ENCODE measurements at places on chromosomes 3 and 15. TPM values are rescaled to one million over a fixed set of nuclear protein-coding genes. Genes with fewer than 3 reads are reported as not detected.

DNA sequence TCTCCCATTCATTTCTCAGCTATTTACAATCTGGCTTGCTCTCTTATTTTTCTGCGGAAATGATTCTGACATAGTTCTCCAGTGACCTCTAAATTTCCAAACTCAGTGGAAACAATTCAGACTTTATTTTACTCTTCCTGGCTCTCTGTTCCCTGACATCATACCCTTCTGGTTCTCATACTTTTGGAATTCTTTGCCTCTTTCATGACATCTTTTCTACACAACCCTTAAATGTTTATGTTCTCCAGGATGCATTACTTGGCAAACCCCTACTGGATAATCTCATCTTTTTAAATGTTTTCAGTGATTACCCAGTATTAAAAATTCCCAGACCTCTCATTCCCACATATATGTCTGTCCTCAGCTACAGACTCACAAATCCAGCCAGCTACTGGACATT, 23.9 kb upstream of the PLSCR4 start:
- no peaks in the 10 kb centered on the region for H3K36me3 ChIP-seq
- H3K27ac ChIP-seq = peak overlapping the region; percentile 99
- H3K4me3 ChIP-seq = no peak overlapping the region
- H3K4me1 ChIP-seq = peaks cover 58% of the 10 kb centered on the region

DNA sequence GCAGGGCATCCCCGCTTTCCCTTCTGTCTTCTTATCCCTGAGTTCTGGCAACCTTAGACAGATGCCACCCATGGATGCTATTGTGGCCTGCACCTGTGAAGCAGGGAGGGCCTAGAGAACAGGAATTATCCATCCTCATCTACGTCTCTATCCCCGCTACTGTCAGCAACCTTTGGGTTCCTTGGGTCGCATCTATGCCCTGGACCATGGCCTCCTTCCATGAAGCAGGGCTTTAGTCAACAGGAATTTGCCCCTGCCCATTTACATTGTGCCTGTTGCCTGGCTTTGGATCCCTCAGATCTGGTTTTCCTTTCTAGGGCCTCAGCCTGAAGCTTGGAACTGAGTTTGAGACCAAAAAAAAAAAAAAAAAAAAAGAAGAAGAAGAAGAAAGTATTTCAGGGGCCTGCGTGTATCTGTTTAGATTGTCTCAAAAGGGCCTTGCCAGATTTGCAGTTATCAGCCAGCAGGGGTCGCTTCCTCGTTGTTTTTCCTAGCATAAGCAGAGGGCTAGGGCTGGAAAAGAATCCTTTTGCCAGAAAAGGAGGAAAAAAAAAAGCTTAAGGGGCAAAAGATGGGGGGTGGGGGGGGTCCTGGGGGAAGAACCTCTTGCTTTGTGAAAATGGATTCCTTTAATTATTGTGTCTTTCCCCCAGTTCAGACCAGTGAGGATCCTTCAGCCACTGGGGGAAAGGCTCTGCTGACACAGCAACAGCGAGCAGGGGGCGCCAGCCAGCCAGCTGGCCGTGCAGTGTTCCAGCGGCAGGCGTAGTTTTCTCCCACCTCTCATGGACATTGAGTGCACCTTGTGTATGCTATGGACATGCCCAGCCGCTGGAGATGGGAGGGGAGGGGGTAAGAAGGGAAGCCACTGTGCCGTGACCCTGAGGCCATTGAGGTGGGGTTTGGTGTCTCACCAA, 65.7 kb upstream of the ALDH1L1 start:
- no peaks in the 10 kb centered on the region for H3K4me1 ChIP-seq
- H3K27ac ChIP-seq = no peak overlapping the region

- H3K27ac ChIP-seq = no peak overlapping the region
- no peak overlapping the region for H3K4me3 ChIP-seq
- no peaks in the 10 kb centered on the region for H3K27me3 ChIP-seq
These were observed 331.9 kb upstream of the WNT5A start for GRCh38 chr3:55819005-55819404.

GRCh38 chr3:120144267-120144666, 50.0 kb upstream of the GSK3B start:
- DNase-seq = no peak
- H3K4me3 ChIP-seq = no peak overlapping the region
- H3K36me3 ChIP-seq = no peaks in the 10 kb centered on the region

DNA sequence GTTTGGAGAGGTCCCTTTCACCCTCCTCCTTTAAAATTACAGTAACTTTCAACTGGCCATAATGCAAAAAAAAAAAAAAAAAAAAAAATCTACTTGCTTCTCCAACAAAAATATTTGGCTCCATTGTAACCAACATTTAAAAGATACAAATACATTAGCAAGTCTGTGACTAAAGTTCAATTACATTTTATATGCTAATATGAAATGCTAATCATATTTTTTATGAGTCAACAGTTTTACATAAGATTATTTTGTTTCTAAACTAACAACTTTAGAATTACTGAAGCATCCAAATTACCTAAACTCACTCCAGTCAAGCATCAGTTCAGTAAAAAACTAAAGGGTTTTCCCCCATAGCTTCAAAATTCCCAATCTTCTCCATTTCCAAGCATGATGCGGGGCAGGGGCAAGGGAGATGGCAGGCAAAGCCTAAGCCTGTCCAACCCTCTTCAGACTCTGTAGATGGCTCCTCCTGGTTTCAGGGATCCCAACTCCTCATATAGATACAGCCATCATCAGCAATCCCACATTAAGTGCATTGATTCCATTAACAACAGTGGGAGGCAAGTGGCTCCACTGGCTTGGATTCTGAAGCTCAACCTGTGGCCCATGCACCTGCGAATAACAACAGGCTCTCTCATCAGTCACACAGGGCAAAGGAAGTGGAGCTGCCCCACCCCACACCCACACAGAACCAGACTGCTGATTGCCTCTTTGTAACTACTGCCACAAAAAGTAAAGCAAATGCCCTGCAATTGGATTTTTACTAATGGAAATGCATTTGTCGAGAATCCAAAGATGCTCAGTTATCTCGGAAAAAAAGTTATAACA, 15.0 kb downstream of the SFMBT1 start:
- peaks cover 10% of the 10 kb centered on the region for H3K4me1 ChIP-seq
- no peak overlapping the region for H3K27ac ChIP-seq
- no peak for DNase-seq
- no peaks in the 10 kb centered on the region for H3K36me3 ChIP-seq
- no peaks in the 10 kb centered on the region for H3K27me3 ChIP-seq

DNA sequence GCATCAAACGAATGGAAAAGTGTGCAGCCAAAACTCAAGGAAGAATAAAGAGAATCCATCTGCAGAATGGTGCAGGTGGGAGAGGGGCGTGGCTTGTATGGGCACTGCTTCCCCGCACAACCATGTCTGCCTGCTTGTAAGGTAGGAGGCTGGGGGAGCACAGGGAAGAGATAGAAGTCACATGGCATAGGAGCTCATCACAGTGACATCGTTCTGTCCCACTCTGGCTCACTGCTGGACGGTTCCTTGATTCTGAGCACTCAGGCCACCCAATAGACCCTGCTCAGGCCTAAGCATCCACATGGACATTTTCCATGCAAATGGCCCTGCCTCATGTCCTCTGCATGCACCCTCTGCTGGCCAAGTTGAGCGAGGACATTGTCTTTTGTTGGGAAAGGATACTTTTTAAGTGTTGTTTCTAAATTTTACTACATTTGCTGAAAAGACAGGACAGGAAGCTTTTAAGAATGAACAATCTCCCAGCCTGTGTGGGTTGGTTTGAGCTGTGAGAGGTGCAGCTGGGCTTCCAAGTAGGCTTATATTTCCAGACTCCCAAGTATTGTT, 3.1 kb downstream of the MYLK start:
- peak; percentile 40 for DNase-seq
- H3K4me1 ChIP-seq = peaks cover 3% of the 10 kb centered on the region
- no peak overlapping the region for H3K4me3 ChIP-seq
- H3K36me3 ChIP-seq = no peaks in the 10 kb centered on the region

DNA sequence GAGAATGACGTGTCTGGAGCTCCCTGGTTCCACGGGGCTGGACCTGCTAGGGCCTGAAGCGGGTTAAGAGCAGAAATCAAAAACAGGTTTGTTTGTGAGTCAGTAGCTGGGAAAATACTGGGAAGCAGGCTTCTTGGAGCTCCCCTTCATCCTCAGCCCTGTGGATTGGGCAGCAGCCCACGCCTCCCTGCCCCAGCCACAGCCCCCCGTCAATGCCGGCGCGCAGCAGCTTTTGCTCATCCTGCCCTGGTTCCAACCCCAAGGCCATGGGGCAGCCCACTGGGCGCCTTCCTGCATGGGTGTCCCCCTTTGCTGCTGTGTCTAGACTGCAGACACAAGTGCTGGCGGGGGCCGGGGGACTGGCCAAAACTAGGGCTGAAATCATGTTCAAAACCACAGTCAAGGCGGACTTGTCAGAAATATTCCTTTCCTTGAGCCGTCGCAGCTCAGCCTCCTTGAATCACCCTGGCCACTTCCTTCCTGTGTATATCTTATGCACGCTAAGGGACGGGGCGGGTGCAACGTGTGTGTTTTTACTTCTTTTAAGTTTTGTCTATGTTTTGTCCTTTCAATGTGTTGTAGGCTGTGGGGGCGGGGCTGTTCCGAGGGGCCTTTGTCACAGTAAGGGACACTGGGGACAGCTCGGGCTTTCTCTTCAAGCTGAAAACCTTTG, 108.1 kb downstream of the KLF13 start:
- H3K27ac ChIP-seq = peak overlapping the region; percentile 98
- peak overlapping the region; percentile 50 for H3K4me3 ChIP-seq
- H3K36me3 ChIP-seq = no peaks in the 10 kb centered on the region

DNA sequence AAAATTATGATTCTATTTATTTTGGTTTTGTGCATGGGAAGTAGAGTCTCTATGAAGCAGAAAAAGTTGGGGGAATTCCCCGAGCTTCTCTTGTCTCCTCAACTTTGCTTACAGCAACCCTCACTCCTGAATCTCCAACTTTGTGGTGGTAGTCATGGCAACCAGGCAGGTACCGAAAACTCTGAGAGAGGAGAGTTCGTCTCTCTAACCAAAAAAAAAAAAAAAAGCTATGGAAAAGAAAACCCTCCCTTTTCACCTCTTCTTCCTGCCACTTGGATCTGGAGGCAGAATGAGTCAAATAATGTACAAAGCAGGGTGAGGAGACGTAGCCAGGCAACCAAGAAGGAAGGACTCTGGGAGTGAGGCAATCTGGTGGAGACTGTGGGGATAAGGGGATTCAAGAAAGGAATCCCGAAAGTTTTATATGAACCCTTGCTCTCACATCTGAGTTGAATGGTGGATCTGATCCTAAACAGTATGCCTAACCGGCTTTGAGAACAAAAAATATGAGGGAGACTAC, 108.1 kb downstream of the PLOD2 start:
- no peaks in the 10 kb centered on the region for H3K36me3 ChIP-seq
- no peak overlapping the region for H3K27ac ChIP-seq
- H3K27me3 ChIP-seq = no peaks in the 10 kb centered on the region
- DNase-seq = no peak
- no peaks in the 10 kb centered on the region for H3K4me1 ChIP-seq

DNA sequence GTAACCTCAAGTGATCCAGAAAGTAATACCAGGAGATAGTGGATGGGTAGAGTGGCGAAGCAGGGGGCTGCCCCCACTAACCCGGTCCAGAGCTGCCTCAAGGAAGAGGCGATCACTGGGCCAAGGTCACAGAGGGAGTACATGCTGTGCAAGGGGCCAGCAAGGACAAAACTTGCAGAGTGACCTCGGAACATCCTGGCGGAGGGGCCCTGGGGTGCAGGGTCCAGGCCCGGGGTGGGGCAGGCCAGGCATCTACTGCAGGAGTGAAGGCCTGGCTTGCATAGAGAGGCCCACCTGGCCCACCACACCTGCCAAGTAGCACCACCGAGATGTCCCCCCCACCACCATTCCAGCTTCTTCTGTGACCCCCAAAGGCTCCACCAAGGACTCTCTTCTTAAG, 17.6 kb downstream of the IQSEC1 start:
- DNase-seq = no peak
- no peak overlapping the region for H3K27ac ChIP-seq
- H3K27me3 ChIP-seq = no peaks in the 10 kb centered on the region
- H3K4me1 ChIP-seq = no peaks in the 10 kb centered on the region
- H3K36me3 ChIP-seq = no peaks in the 10 kb centered on the region

- H3K4me1 ChIP-seq = no peaks in the 10 kb centered on the region
- H3K36me3 ChIP-seq = no peaks in the 10 kb centered on the region
- H3K27me3 ChIP-seq = peaks cover 19% of the 10 kb centered on the region
These were observed 136.9 kb downstream of the NUP210 start for GRCh38 chr3:13282986-13283876.

GRCh38 chr3:50539356-50540286, 27.9 kb downstream of the C3orf18 start:
- no peak overlapping the region for H3K4me3 ChIP-seq
- H3K27me3 ChIP-seq = peaks cover 5% of the 10 kb centered on the region
- H3K36me3 ChIP-seq = no peaks in the 10 kb centered on the region
- no peak for DNase-seq

GRCh38 chr3:192958219-192958872, 40.7 kb upstream of the MB21D2 start:
- no peaks in the 10 kb centered on the region for H3K36me3 ChIP-seq
- peaks cover 21% of the 10 kb centered on the region for H3K4me1 ChIP-seq
- no peak for DNase-seq
- H3K27me3 ChIP-seq = no peaks in the 10 kb centered on the region

DNA sequence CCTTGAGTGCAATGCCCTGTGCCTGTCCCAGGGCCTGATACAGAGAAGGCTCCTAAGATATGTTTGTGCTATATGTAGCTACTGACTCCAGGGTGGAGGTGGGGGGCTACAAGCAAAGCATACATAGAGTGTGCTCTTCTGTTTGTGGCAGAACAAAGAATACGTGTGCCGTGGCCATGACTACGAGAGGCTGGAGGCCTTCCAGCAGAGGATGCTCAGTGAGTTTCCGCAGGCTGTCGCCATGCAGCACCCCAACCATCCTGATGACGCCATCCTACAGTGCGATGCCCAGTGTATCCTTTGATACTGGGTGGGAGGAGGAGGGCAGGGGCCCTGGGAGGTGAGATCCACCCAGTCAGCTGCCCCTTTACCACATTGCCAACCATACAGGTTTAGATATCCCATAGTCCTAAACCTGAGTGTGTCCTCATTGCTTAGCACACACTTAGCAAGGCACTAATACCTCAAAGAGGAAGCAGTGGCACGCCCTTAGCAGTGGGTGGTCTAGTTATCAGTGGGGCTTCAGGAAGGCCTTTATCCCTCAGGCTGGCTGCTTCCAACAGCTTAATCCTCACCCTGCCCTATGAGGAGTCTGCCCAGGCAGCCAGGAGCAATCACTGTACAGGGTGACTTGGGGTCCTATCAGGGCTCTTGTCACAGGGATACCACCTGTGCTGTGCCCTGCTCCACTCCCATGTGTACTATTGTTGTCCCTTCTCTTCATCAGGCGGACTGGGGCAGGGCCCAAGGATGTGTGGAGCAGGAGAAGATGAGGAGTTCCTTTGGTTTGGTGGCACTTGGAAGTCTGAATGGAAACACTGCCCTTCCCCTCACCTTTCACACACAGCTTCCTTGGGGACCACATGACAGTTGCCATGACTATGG, 30.1 kb upstream of the MANF start:
- no peaks in the 10 kb centered on the region for H3K36me3 ChIP-seq
- H3K27ac ChIP-seq = no peak overlapping the region
- H3K4me1 ChIP-seq = no peaks in the 10 kb centered on the region
- no peak for DNase-seq
- no peak overlapping the region for H3K4me3 ChIP-seq

SPTBN5 gene
- 19.0 TPM for total RNA-seq

TPRA1 gene
- total RNA-seq = 34.6 TPM

TTLL13 gene
- total RNA-seq = not detected

AADACL2 gene
- not detected for total RNA-seq

ZNF385D gene
- not detected for total RNA-seq

INSYN1 gene
- 0.58 TPM for total RNA-seq

MESP2 gene
- not detected for total RNA-seq

C2CD4A gene
- total RNA-seq = 1.1 TPM

LEO1 gene
- total RNA-seq = 22.6 TPM

Measured in endothelial cell of umbilical vein (primary cell).